ENCODE measurements at places on chromosomes 7 and 10.

DNA sequence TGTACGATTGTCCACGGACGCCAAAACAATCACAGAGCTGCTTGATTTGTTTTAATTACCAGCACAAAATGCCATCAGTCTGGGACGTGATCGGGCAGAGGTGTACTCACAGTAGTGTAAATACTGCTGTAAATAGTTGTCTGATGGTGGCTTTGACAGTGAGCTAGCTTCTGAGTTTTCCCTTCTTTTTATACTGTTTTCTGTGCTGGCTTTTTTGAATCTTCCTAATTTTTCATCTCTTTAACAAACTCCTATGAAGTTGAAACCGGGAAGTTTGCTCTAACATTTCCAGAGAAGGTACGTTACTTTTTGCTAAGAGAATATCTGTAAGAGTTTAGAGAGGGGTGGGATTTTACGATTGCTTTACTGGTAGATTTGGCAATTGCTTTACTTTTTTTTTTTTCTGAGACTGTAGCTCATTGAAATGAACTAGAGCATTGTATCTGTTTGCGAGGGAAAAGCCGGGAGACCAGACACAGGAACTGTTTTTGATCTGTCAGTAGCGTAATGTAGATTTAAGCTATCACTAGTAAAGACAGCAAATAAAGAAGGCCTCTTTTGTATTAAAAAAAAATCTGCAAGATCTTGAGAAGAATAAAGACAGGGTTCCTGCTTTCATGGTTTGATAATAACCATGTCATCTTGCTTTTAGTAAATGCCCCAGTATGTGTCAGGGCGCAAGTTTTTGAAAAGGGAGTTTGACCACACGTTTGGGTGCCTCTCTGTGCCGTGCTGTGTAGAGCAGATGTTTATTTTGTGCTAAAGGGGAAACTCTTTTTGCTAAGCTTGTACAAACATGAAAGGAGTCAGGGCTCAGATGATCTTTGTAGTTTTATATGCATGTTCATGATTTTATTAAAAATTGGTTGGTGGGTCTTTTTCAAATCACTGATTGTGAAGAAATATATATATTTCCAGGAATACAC is 712 bp downstream of the FOXP2 start:
- DNase-seq: no peak

DNA sequence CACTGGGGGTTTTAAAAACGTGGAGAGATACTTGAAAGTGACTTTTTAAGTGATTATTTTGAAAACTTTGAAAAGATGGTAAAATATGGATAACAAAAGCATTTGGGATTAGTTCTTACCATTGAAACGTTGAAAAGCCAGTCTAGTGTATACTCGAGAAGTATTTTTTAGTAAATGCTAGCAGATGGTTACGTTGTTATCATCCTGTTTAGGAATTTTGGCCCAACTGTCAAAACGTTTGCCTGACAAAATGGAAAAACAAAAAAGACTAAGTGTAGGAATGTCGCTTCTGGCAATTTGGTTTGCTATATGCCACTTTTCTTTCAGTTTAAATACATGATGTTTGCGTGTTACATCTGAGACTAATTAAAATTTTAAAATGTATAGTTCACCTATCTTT is 1.2 kb downstream of the RBM33 start:
- DNase-seq: no peak

DNA sequence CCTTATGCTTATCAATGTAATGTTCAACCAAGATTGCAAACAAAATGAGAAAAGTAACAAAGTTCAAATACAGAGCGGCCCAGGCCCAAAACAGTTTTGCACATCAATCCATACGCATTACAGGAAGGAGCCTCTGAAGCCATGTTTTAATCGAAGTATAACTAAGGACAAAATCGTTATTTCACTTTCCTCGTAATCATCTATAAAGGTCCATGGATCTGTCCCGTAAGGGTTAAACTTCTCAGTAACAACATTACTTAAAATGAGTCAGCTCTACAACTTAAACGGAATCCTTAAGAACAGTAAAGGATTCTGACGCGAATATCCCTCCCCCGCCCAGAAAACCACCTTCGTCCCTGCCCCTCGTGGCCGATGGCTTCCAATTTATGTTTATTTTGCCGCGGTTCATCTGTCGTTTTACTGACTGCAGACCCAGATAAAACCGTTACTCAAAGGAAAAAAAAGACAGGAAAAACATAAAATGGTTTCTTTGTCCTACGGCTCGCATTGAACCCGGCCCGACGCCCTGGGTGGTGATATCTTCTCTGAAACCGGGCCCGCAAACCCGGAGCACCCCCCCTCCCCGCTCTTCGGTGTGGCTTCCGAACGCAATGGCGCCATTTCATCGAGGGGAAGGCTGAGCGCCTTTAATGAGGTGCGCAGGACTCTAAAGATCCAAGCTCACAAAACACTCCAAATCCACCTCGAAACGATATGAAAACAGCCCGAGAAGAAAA is 1.1 kb downstream of the HNRNPA2B1 start:
- DNase-seq: peak; percentile 73

GRCh38 chr7:91239772-91240171 is 24.5 kb upstream of the FZD1 start:
- DNase-seq: no peak

GRCh38 chr10:30748152-30748973 is 118.8 kb upstream of the LYZL2 start:
- DNase-seq: no peak

GRCh38 chr10:85420501-85421191 is 945.9 kb downstream of the GRID1 start:
- DNase-seq: no peak

DNA sequence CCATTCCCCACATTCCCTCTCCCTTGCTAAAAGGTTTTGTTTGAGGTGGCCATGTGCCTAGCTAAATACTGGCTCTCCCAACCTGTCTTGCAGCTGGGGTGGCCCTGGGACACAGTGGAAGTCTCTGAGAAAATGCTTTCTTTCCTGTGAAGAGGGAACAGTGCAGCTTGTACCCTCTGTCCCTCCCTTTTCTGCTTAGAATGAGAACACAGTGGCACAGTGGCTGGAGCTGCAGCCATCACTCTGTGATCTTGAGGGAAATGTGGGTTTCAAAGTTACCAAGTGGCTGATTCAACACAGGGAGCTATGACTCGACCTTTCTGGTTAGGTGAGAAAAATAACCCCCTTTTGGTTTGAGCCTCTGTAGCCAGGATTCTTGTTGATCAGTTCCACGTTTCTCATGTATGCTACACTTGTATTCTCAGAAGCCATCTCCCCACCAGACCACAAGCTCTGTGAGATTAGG is 62.7 kb upstream of the CARD11 start:
- DNase-seq: peak; percentile 67

GRCh38 chr7:134879815-134880475 is 100.5 kb downstream of the CALD1 start:
- no peak for DNase-seq

- no peak for DNase-seq
Measured at GRCh38 chr7:155798673-155799439, 13.4 kb downstream of the SHH start.

DNA sequence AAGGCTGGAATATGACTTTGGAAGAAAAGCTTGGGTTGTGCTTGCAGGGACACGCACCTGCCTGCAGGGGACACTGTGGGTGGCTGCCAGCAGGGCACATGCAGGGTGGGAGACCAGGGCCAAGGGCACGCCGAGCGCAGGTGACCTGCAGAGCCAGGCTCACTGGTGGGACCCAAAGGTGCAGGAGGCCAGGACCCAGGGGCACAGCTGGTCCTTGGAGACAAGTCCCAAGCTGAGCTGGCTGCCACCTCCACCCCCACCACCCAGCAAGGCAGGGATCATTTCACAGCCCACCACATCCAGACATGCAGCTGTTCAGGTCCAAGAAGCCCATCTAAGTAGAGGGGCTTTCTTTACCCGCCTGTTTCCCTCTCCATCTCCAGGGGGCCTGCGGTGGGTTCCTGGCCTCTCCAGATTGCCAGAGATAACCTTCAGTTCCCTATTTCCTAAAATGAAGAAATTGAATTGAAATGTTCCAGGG is 13.8 kb upstream of the CLIP2 start:
- no peak for DNase-seq

GRCh38 chr7:157431951-157432540 is 95.2 kb downstream of the DNAJB6 start:
- DNase-seq: no peak

- DNase-seq: no peak
Measured at GRCh38 chr10:88848499-88848898, 3.1 kb downstream of the ANKRD22 start.

- no peak for DNase-seq
Measured at GRCh38 chr7:19709249-19709578, 377 bp upstream of the POLR1F start.

GRCh38 chr7:48158404-48158803 is 12.9 kb upstream of the ABCA13 start:
- no peak for DNase-seq

GRCh38 chr10:34112171-34112782 is 702.8 kb downstream of the PARD3 start:
- DNase-seq: no peak

- DNase-seq: peak; percentile 46
Measured at GRCh38 chr7:54877683-54878082, 118.7 kb upstream of the SEC61G start.

- no peak for DNase-seq
Measured at GRCh38 chr7:49497471-49497870, 276.0 kb upstream of the VWC2 start.

DNA sequence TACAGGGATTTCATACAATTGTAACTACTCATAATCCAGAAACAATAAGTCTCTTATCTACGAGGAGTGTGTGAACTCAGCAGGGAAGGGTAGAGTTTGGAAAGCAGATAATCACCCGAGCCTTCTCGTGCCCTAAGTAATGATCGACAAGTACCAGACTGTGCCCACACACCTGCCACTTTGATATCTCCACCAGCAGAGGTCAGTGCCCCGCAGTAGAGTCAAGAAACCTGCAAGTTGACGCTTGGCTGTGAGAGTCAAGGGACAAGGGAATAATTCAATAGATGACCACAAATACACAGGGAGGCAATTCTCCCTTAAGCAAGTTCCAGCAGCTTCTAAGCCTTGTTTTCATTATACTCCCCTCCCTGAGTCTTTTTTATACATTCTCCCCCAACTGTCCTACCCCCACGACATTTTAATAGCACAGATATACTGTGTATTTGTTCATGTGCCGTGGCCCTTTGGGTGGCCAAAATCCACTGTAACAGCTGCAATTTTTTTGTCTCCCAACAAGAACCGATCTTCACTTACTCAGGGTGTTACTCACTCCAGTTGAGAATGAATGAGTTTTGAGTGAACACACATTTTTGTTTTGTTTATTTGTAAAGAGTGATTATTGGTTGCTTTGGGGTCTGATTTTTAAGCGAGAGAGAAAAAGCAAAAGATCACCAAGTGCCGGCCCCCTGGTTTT is 106.9 kb upstream of the RHEB start:
- peak; percentile 48 for DNase-seq

DNA sequence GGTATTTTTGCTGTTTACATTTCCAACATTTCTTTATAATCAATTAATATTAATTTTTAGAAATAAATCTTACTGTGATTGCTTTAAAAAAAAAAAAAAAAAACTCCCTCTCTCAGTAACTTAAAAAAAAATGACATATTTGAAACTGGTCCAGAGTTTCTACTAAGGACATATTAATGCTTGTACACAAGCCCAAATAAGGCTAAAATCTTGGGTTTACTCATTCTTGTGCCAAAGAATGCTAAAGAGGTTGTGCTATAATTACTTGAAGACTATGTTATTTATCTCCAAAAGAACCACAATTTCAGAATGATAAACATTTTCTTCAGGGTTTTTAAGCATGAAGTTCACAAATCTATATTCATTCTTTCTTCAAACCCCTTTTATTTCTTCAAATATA is 39.4 kb upstream of the PHF14 start:
- DNase-seq: no peak

- DNase-seq: no peak
Measured at GRCh38 chr10:1190791-1191490, 134.8 kb downstream of the WDR37 start.

DNA sequence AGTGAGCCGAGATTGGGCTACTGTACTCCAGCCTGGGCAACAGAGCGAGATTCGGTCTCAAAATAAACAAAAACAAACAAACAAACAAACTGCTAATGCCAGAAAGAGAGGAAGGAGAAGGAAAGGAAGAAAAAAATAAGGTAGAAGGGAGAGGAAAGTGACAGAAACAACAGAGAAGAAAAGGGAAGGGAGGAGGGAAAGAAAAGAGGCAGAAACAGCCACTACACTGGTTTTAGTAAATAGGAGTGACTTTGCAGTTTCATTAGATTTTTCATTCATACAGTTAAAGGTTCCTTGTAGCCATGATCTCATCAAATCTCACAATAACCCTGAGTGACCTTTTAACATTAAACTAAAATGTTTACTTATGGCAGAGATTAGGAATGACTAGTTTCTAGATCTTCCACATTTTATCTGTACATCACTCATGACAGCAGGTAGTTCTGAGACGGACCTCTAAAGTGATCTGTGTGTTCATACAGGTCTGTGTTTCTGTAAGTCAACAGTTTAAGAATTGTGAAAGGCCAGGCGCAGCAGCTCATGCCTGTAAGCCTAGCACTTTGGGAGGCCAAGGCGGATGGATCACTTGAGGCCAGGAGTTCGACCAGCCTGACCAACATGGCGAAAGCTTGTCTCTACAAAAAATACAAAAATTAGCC is 191.3 kb upstream of the KLF14 start:
- DNase-seq: no peak

DNA sequence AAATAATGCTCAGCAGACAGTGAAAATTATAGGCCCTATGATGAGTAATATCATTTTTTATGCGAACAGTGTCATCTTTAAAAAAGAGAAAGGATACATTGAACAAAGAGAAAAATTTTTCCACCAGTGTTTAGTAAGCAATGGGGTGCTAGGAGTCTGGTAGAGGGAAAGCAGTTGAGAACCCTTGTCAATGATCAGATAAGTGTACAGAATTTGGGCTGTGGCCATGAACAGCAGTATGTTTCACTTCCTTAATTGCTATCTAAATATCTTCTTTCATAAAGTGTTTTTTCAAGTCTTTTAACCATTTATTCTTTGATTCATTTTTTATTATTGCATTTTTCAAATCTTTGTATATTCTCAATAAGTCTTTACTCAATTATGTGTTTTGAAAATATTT is 750.7 kb upstream of the KCND2 start:
- no peak for DNase-seq

- DNase-seq: no peak
Measured at GRCh38 chr7:41010967-41011366, 691.9 kb downstream of the INHBA start.

DNA sequence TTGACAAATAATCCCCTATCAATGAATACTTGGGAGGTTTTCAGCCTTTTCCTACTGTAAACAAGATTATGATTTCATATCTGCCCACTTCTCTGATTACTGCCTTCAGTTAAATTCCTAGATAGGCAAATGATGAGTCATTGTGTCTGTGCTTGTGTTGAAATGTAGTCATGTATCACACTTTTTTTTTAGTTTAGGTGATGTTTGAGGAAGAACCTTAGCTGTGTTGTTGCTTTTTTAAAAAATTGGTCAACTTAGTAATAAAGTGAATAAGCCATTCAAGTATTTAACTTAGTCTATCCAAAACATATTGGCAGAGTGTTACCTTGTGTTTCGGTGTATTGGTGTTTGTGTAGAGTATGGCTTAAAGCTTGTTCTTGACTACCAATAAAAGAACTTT is 60.0 kb downstream of the WAC start:
- no peak for DNase-seq

All from prostate gland (tissue), 2 donors.